ENCODE measurements at places on chromosomes 3 and 15. TPM values are rescaled to one million over a fixed set of nuclear protein-coding genes. Genes with fewer than 3 reads are reported as not detected.
A peak's percentile ranks its signal among the peaks of the same experiment; 100 is the strongest.

Gene SCAANT1
- total RNA-seq: not detected

Gene EFHB
- total RNA-seq: 0.96 TPM

Gene TMEM266
- 0.10 TPM for total RNA-seq

Gene GRM2
- not detected for total RNA-seq

Gene CACNA2D3
- total RNA-seq: 0.20 TPM

Gene NOP10
- 218 TPM for total RNA-seq

Gene NCEH1
- 76.0 TPM for total RNA-seq

Gene GABRR3
- not detected for total RNA-seq

Gene CTXN2
- total RNA-seq: not detected

DNA sequence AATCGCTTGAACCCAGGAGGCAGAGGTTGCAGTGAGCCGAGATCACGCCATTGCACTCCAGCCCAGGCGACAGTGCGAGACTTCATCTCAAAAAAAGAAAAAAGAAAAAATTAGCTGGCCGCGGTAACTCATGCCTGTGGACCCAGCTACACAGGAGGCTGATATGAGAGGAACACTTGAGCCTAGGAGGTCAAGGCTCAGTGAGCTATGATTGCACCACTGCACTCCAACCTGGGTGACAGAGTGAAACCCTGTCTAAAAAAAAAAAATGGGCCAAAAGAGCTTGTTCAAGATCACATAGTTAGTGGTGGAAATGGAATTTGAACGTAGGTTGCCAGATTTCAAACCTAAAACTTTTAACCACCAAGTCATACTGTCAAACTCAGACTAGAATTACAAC lies 46.2 kb upstream of the PPP4R2 start:
- DNase-seq: no peak

GRCh38 chr3:50474717-50475116 lies 28.7 kb downstream of the CACNA2D2 start:
- DNase-seq: peak; percentile 7

GRCh38 chr15:29849716-29850115 lies 27.4 kb upstream of the TJP1 start:
- DNase-seq: no peak

- no peak for DNase-seq
These were observed 25.0 kb downstream of the SRGAP3 start for GRCh38 chr3:9224490-9224889.

DNA sequence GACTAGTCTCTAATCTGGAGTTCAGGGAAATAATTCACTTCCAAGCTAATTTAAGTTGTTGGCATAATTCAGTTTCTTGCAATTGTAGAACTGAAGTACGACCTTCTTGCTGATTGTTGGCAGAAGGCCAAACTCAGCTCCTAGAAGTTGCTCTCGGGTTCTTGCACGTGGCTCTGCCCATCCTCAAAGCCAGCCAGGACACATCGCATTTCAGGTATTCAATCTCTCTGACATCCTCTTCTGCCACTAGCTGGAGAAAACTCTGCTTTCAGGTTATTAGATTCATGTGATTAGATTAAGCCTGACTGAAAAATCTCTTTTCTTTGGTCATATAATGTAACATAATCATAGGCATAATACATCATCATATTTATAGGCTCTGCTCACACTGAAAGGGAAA lies 362.0 kb downstream of the ZPLD1 start:
- no peak for DNase-seq

GRCh38 chr3:13053893-13054292 lies 19.3 kb downstream of the IQSEC1 start:
- DNase-seq: no peak

GRCh38 chr3:158430448-158430847 lies 140.5 kb upstream of the MLF1 start:
- DNase-seq: no peak

DNA sequence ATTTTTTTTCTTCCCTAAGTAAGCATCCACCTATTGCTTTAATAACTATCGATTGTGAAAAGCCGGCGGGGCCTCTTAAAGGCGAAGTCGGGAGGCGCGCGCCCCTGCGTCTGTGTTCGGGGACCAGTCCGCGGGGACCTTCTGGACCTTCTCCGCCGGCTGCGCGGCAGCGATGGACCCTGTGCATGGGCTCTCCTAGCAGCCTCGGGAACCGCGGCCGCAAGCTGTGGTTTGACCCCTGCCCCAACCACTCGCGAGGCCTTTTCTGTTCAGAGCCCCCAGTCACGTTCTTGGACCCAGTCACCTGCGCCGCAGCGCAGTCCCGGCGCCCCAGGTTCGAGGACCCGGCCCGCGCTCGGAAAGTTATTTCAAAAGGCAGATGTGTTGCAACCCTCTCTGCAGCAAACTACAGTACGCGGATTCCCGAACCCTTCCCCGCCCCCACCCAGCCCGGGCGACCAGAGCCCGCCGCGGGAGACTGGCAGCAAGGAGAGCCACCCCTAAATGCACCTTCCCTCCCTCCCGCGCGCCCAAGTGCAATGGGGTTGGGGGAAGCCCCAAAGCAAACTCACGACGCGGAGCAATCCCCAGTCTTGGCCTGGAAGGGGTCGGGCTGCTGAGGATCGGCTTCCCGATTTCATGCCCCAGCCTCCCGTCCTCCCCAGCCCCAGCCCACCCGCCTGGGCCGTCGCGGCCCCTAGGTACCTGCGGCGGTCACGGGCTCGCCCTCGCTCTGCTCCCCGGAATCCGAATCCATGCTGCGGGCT lies 684 bp downstream of the TNFAIP8L3 start:
- DNase-seq: no peak

DNA sequence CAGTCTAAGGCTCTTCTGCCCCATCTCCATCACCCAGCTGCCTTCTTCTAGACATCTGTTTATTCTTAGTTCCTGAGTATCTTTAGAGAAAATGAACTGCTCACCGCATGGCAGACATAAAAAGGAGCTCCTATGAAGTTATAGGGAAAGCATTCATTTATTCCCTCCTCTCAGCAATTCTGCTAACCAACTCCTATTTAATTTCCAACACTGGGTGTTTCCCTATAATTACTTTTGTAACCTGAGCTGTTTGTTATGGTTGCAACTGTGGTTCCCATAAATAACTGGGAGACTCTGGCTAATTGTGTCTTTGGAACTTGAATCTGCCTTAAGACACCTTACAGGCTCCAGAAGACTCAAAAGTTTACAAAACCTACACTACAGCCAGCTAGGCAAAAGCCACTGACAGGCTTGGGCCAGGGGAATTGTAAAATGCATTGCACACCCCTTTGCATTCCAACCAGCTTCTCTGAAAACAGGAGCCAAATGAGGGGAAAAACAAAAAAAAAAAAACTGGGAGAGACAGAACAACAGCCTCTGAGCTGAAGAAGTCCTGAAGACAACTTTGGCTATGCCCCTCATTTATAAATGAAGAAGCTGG lies 231.5 kb upstream of the FEZF2 start:
- DNase-seq: no peak

- DNase-seq: no peak
These were observed 84.4 kb downstream of the LARS2 start for GRCh38 chr3:45472795-45473194.

DNA sequence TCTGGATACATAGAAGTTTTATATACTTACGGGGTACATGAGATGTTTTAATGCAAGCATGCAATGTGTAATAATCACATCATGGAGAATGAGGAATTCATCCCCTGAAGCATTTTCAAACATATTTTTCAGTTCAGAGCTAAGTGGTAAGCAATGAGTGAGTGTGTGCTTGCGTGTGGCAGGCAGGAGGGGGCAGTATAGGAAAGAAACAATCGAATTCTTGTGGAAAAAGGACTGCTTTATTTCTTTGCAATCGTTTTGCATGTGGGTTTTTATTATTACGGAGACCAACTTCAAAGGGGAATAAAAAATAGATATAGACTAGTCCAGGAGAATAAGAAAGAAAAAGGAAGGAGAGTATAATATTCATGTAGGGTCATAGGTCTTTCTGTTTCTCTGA lies 271.6 kb downstream of the CHL1 start:
- DNase-seq: no peak

DNA sequence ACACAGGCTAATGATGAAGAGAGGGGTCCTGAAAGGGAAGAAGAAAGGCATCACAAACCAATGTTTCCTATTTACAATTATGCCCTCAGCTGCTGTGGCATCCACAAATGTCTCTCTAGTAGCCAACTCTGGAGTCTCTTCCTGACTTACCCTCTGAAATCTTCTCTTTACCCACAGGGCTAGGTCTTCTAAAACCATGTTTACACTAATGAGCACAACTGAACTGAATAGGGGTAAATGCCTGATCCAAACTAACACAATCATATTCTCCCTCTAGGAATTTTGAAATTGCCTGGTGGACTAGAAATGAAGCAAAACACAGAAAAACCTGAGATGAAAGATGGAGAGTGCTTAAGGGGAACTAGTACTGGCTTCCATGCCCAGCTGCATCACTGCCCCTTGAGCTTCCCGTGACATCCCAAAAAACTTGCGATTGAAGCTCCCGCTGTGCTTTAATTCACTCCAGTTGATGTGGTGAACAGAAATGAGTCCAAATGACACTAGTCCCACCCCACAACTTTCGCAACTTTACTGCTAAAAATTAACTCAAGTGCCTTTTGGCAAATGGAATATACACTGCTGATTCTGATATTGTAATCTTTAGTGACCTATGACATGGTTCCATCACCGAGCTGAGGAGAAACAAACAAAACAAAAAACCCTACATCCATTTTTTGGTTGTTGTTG lies 32.8 kb downstream of the CFAP20DC start:
- DNase-seq: no peak

DNA sequence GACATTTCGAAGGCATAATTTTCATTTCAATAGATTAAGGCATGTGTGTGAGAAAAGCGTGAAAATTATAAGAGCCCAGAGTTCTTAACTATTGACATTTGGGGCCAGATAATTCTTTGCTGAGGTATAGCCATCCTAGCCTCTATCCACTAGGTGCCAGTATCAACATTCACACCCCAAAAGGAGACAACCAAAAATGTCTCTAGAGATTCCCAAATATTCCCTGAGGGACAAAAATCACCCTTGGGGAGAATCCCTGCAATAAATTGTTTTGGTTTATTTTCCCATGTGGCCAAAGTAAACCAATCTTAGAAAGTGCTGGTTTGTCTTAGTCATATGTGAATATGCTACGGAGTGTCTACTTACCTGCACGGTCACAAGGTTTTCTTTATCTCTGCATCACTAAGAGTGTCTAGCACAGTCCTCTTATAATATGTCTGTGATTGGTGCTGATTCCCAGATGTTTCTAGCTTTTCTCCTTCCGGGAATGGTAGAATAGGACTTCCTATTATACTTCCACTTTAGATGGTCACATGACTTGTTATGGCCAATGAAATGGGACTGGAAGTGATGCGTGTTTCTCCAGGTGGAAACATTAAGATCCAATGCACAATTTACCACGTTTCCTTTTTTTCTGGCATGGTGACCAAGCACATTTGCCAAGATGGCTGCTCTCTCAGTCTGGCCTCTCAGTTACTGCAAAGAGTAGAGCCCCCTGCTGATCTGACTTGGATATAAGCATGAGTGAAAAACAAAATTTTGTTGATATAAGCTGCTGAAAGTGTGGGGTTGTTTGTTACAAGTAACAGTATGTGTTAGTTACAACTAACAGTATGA lies 8.0 kb upstream of the KBTBD8 start:
- DNase-seq: no peak

GRCh38 chr3:196604548-196604947 lies 34.9 kb upstream of the NRROS start:
- DNase-seq: no peak

DNA sequence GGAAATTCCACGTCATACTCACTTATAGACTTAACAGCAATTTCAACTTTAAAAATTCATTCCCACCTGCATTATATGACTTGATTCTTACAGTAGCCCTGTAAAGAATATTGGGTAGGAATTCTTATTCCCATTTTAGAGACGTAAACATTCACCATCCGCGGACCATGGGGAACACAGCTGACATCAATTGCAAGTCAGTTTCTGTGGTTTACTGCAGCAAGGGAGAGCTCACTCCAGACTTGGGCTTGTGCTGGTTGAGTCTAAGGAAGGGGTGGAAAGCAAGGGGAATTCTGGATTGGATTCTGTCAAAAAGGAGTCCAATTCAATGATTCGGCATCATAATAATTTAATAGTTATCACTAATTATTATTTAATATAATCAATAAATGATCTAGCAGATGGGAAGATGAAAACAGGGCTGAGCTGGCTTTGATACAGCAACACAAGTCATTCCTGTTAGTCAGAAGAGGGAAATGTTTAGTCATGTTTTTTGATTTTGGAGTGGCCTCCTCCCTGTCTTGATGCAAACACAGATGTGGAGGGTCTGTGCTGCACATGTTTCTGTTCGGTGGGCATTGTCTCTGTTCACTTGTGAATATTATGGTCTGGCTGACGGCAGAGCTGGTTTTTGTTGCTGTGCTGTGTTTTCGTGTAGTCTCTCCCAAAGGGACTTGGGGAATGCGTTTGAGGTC lies 9.7 kb downstream of the LIPC start:
- peak; percentile 63 for DNase-seq

- DNase-seq: no peak
These were observed 558.7 kb downstream of the MAGI1 start for GRCh38 chr3:65479990-65480389.

GRCh38 chr3:129084501-129084900 lies 23.9 kb downstream of the GP9 start:
- no peak for DNase-seq

DNA sequence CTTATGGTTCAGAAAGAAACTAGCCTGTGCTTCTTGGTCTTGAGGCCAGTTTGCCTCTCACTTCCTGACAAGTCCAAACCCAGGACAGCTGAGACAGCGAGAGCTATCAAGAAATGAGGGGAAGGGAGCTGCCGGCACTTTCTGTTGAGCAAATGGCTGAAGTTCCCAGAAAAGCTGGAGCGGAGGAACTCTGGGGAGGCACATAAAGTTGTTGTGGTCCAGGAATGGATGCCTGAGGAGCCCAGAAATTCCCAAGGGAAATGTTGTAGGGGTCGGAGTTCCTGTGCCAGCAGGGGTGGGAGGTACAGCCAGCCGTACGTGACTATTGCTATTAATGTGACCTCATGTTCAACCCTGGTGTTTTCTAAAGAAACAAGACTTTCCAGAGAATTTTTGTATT lies 98.8 kb upstream of the TNFAIP8L3 start:
- no peak for DNase-seq

DNA sequence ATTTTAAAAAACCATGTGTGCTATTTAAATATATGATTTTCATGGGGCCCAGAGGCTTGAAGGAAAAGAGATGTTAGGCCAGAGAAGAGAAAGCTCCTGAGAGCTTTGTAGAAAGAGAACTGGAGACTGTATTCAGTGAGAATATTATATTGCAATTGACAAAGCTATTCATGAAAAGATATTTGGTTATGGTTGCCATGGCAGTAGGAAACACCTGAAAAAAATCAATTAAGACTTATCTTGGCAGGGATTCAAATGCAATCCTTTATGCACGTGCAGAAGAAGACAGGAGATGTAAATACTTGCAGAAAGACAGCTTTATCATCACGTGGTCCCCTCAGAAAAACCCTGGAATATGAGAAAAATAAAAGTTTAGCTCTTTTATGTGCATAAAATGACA lies 636.0 kb upstream of the TBL1XR1 start:
- no peak for DNase-seq

DNA sequence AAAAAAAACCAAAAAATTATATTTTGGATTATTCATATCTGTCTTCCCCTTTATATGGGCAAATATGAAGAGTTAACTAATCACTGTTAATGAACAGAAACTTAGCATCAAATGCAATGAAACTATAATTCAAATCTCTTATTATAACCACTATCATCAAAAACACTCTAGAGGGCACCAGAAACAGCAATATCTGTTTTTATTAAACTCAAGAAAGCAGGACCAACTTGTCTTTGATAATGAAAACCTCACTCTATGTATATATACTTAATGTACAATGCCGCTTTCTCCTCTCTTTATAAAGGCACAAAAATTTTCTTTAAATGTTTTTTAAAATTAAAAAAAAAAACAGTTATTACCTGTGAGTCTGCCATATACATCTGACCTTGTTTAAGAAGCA lies 92.7 kb downstream of the UACA start:
- no peak for DNase-seq

GRCh38 chr15:101221902-101222301 lies 29.9 kb downstream of the CHSY1 start:
- DNase-seq: no peak
